ENCODE measurements at places on chromosomes 16 and 17.

GRCh38 chr17:39737760-39738567, at the start of gene GRB7:
GRB7 (plus strand) TSS chr17:39737938; CDS start chr17:39742302, 4,364 bp downstream.
- DNase-seq, result no peak

- DNase-seq, result no peak
Measured at GRCh38 chr16:2749476-2749875, 3.0 kb upstream of the SRRM2 start.

GRCh38 chr17:38357486-38358123, 6.0 kb downstream of the SOCS7 start:
- DNase-seq, result no peak

- no peak for DNase-seq
Measured at GRCh38 chr17:66353937-66354401, 51.6 kb downstream of the PRKCA start.

DNA sequence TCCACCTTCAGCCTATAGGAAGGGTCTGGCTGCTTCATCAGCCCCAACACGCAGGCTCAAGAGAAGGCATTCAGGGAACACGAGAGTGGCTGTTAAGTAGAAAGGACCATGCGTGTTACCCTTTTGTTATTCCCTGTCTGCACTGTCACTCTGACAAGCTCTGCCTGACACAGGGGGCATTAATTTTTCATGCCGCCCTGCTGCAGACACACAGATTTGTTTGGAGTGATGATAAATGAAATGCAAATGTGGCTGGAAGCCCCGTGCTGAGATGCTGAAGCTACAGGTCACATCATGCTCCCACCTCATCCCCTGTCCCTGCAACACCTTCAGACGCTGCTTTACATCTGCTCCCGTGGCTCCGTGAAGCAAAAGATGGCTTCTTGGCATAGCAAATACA, 97.7 kb downstream of the USP31 start:
- DNase-seq, result no peak
